ENCODE measurements at places on chromosomes 16 and 17. TPM values are rescaled to one million over a fixed set of nuclear protein-coding genes. Genes with fewer than 3 reads are reported as not detected.

Gene EVPL
- total RNA-seq, result 8.0 TPM

Gene C16orf46
- total RNA-seq, result 0.27 TPM

Gene NXPH3
- 21.3 TPM for total RNA-seq

Gene FSCN2
- total RNA-seq, result 1.1 TPM

Gene ABCC11
- not detected for total RNA-seq

Gene SLC16A13
- 1.1 TPM for total RNA-seq

Gene PERCC1
- total RNA-seq, result not detected

Gene TPPP3
- total RNA-seq, result 14.3 TPM

Gene ABCA6
- 85.0 TPM for total RNA-seq

DNA sequence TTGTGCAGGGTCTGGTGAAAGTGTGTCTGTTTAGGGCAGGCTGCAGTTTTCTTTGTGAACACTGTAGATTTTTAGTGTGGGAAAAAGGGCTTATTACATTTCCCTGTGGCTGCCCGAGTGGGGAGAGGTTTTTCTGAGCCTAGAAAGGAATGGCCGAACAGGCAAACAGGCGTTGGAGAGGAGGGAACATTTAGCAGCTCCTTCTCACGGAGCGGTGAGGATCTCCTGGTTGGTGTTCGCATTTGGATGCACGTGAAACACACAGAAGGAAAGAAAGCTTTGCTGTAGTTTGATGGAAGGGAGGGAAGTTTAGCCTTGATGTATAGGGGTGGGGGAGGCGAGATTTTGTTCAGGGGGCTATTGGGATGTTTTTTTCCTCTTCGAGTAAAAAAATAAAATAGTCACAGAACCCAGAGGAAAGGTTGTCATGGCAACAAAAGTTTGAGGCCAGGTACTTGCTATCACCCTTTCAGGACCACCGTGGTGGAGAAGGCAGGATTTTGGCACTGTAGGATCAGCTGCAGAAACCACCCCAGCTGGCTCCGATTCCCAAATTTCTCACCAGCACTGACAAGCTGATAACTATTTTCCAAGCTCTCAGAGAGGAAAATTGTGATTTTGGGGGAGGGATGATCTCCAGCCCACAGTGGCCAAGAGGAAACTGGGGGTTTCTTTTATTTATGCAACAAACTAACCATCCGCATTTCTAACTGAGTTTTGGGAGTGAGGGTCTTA lies 3.5 kb downstream of the GSG1L start:
- DNase-seq, result no peak

DNA sequence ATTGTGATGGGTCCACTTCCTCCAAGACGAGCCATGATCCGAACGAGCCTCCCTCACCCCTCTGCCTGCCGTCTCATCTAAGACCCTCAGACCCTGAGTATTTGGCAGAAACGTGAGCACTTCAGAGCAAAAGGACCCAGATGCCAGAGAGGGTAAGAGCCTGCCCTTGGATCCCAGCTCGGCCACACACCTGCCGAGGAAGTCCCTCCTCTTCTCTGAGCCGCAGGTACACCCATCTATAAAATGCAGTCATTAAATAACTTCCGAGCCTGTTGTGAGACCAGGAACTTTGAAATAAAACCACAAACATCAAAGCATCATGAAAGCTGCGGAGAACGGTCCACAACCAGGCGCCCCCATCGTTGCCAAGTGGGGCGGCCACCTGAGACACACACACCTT lies 64.8 kb upstream of the DOC2B start:
- DNase-seq, result peak; percentile 43

GRCh38 chr17:60352071-60352470 lies 39.9 kb downstream of the USP32 start:
- no peak for DNase-seq

DNA sequence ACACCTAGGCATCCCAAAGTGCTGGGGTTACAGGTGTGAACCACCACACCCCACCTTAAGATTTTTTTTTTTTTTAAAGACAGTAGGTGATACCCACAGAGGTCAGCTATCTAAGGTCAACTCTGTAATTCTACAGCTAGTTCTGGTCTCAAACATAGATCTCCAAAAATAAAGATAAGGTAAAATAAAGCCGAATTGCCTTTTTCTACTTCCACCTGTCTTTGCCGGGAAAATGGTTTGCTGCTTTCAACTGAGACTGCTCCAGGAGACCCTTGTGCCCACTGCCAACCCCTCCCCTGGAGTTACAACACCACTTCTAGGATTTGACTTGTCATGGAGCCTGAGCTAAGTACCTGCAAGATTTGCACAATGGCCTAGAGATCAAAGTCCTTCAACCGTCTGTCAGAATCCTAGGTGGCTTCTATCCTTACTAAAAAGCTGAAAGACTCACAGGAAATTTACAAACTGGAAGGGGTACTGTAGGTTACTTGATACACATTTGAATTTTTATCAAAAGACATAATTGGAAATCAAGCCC lies 4.7 kb upstream of the CNOT1 start:
- DNase-seq, result no peak

DNA sequence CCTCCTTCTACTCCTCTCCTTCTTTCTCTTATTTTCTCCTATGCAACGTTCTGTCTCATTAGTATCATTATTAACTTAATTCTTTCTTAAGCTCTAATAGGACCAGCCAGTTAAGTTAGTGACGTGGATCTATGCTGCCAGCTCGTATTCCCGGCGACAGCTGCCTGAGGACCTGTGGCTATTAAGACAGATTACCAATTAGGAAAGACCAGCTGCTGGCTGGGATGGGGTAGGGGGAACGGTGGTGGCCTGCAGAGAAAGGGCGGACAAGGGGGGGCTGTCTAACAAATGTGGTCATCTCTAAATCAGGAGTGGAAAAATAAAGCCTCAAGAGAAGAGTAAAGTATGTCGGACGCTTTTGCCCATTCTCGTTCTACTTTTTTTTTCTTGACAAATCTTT lies 770 bp upstream of the MYH3 start:
- no peak for DNase-seq

DNA sequence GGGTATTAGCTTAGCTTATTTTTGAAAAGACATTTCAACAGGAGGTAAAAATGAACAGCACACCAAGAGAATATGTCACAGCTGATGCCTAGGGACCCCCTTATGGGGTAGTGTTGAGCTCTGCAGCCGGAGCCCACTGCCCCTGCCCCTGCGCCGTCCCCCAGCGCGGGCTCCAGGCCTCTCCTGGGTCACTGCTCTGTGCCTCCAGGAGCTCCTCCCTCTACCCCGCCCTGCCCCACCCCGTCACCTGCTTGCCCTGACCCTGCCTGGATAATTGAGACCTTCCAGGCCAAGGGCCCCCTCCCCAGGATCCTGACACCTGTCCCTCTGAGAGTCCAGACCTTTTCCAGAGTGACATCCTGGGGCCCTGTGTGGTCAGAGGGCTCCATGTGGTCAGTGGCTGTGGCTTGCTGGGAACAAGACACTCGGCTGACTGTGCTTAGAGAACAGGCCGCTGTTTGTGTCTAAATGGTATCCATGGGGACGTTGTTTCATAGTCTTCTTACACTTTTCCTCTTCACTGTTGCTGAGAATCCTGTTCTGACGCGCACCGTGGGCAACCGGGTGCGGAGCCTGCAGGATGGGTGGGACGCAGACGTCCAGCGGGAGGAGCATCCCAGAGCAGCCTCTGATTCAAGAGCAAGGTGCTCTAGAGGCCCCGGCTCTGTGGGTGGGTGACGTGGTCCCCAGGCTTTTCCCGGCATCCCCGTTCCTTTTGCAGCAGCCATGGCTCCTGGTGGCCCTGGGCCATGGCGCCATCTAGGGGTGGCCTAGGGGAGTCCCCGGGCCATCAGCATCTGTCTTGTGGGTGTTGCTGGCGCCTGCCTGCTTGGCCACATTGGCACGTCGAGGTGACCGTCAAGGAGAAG lies 20.0 kb upstream of the WFIKKN1 start:
- peak; percentile 72 for DNase-seq

DNA sequence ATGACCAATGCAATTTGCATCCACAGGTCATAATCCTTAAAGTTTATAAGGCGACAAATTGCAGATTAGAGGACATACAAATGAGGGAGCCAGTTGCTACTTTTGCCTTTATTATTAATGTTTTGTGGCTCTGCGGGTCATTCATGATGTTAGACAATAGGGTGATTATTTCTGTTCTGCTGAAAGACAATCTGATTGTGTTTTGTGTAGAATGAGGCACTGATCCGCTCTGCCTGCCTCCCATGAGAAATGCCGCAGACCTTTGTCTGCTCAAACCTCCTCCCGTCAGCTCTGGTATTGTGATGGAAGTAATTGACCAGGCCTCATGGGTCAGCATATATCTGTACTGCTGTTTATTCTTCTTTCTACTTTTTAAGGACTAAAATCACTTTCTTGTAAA lies 224.9 kb downstream of the PRKCA start:
- DNase-seq, result no peak

- peak; percentile 50 for DNase-seq
Measured at GRCh38 chr17:60134396-60135150, 15.2 kb upstream of the CA4 start.

GRCh38 chr16:72198771-72199201 lies 26.8 kb upstream of the PMFBP1 start:
- no peak for DNase-seq

DNA sequence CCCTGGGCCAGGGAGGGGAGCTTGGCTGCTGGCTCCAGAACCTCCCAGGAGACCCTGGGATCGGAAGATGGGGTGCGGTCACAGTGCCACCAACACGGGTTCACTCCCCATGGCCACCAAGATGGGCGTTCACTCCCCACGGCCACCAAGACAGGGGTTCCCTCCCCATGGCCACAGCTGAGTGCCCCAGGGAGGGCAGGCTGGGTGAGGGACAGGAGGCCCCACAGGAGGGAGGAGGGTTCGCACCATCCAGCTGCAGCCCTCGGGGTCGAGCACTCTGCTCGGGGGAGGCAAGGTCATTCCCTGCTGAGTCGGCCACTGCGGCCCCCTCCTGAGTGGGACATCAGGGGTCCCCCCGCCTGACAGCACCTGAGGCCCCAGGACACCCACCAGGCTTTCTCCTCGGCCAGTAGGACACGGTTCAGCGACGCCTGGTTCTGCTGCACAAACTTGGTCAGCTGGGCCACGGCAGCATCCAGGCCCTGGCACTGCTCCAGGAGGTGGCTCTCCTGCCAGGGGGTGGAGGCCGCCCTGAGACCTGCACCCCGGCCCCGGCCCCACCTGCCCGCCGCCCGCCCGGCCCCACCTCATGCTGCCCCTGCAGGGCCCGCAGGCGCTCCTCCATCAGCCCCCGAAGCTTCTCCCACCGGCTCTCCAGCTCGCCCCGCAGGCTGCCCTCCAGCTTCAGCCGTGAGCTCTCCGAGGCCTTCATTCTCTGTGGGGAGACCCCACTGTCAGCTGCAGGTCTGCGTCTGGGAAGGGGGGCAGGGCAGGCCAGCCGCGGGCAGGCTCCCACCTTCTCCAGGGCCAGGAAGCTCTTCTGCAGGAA lies 5.9 kb downstream of the CCDC154 start:
- no peak for DNase-seq

DNA sequence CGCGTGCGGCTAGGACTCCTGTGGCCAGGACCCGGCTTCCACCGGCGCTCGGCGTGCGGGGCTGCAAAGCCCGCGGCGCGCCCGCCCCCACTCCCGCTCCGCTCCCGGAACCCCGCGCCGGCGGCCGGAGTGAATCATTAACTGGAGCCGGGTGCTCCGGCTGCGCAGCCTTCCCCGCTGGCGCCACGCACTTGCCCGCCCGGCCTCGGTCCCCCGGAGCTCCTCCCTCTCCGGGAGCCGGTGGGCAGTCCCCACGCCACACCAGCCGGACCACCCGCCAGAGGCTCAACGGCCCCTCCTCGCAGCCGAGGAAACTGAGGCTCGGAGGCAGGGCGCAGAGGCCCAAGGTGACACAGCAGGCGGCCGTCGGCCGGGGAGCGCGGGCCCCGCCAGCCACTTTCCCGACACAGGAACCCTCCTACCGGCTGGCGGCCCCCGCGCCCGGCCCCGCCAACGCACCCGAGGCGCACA lies 580 bp downstream of the BCAR1 start:
- peak; percentile 79 for DNase-seq

DNA sequence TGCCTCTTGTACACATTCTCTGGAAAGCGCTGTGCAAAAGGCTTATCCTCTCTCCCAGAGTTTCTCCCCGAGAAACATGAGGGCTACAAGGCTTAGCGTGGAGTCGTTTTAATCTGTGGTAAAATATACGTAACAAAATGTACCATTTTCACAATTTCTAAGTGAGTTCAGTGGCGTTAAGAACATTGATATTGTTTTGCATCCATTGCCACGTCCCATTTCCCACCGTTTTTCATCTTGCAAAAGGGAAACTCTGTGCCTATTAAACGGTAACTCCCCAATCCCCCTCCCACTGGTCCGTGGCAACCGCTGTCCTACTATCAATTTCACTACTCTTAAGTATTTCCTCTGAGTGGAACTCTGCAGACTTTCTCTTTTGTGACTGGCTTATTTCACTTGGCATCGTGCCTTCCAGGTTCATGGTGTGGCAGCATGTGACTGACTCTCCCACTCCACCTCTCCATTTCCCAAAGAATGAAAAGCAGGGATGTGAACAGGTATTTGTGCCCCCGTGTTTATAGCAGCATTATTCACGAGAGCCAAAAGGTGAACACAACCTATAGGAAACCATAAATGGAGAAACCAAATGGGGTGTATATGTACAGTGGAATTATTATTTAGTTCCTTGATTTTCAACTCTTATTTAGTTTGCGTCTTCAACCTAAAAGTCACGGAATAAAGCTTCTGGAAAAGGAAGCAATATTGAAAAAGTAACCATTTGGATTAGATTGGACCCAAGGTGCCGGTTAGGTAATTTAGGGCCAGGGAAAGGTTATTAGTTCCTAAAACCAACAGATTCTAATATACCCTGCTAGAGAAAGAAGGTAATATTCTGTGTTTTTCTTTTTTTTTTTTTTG lies 1.1 kb upstream of the USP32 start:
- peak; percentile 70 for DNase-seq

GRCh38 chr16:16093628-16094332 lies 129.5 kb downstream of the ABCC6 start:
- DNase-seq, result no peak

GRCh38 chr16:5315914-5316313 lies 218.3 kb upstream of the EEF2KMT start:
- DNase-seq, result no peak

- DNase-seq, result no peak
Measured at GRCh38 chr17:74070374-74070773, 133.1 kb upstream of the RPL38 start.

GRCh38 chr16:88346680-88347505 lies 35.9 kb upstream of the ZNF469 start:
- DNase-seq, result no peak

GRCh38 chr17:40516581-40517285 lies 15.3 kb upstream of the TNS4 start:
- DNase-seq, result peak; percentile 36

DNA sequence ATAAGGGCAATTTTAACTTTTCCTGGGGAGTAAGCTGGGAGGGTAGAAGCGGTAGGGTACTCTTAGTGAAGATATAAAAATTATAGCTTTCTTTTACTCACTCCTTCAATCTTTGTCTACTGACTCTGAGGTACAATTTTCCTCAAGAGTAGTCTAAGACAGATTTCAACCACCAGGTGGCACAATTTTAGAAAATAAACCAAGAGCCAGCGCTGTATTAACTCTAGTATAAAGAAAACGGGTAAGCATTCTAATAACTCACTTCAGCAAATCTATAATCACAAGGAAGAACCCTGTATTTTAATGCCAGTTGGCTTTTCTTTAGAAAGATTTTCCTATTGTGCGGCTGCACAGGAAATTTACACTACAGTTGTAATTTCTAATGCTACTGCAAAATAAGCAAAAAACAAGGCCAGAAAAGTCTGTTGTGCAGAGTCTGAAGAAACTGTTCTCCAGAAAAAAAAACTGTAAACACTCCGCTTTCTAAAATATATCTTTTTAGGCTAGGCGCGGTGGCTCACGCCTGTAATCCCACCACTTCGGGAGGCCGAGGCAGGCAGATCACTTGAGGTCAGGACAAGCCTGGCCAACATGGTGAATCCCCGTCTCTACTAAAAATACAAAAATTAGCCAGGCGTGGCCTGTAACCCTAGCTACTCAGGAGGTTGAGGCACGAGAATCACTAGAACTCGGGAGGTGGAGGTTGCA lies 1.9 kb downstream of the CMC2 start:
- no peak for DNase-seq
